ENCODE measurements at places on chromosomes 7 and 10.
A peak's percentile ranks its signal among the peaks of the same experiment; 100 is the strongest.

GRCh38 chr10:1874533-1874932 lies 137.2 kb upstream of the ADARB2 start:
- DNase-seq = no peak

DNA sequence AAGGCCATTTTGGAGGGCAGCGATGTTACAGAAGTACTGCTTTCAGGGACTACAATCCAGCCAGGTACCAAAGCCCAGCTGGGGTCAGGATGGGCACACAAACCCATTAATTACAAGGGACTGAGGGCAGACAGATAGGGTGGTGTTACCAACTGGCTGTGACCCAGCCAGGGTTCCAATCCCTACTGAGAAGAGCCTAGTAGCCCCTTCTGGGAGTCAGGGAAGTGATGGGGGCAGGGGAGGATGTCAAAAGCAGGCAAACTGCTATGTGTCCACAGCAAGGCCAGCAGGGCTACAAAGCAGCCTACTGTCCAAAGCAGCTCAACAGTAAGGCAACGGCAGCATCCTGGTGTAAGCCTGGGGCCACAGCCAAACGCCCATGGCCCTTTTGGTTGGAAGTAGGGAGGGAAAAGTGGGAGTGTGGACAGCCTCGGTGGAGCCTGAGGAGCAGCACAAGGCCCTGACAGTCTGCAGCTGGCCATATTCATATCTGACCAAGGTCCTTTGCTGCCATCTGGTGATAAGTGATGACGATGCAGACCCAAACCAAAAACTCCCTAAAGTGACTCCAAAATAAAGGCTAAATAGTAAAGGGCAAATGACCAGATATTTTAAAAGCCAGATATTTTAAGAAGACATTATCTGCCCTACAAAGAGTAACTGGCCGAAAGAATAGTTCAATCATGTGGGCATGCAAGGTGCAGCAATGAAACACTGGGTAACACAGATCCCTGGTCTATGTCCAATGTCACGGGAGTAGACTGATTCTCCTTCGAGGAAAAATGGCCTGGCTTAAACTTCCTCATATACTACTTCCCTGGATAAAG lies 56.9 kb downstream of the XPNPEP1 start:
- no peak for DNase-seq

GRCh38 chr10:133445751-133446708 lies 7.7 kb upstream of the SCART1 start:
- DNase-seq = no peak

DNA sequence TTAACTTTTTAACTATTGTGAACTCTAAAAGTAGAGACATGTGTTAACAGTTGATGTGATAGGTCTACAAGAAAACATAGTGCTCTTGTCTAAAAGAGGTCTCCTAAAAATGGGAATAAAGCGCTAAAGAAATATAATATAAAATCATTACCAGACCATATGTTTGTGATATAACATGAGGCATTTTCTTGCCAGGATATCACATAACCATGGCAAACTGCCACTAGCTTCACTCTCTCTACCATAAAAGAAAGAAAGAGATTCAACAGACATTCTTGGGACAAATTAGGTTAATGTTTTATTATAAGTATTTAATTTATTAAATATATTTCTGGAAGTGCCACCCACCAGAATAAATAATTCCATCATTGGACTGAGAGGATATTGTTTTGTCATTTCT lies 115.0 kb downstream of the TMEM26 start:
- DNase-seq = no peak

DNA sequence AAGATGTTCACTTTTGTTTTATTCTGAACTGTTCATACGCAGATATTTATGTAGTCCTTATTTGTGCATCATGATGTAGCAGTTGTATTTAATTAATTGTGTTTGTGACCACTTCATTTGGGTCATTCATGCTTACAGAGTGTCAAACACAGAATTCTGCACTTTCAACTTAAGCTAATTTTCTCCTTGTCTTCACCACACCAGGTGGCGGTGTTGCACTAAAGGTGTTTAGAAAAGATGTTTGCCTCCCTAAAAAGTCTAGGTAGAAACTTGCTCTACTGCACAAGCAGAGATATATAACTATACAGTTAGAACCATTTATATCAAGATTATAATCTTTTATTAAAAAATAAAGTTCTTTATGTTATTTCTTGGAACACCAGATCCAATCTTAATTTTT lies 1.3 kb upstream of the TAS2R38 start:
- DNase-seq = no peak

DNA sequence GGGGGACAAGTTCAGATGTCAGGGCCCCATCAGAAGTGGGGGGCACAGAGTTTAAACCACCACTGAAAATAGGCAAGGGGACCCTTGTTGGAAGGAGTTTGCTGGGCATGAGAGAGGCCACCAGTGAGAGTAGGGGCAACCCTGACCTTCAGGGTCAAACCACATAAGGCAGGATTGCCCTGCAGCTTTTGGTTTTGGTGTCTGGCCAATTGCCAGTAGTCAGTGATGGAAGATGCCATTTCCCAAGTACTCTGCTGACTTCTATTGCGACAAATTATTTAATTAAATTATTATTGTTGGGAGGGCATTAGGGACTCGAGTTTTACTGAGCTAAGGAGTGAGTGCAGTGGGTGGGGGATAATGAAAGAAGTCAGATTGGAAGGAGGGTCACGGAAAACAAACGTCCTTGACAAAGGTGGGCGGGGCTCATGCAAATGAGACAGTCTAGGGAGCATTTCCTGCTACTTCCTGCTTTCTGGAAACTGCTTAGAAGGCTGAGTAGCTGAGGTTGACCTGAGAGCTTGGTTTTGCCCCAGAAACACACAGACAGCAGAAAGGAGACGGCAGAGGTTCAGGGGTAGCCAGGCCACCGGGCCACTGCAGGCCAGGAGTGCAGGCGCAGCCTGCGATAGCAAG lies 74.2 kb upstream of the ANLN start:
- DNase-seq = no peak

GRCh38 chr10:89337484-89337883 lies 9.7 kb downstream of the IFIT3 start:
- no peak for DNase-seq

- no peak for DNase-seq
These were observed 106.4 kb upstream of the GJD4 start for GRCh38 chr10:35498693-35499092.

- DNase-seq = no peak
These were observed 348.6 kb upstream of the COBL start for GRCh38 chr7:51665045-51665780.

GRCh38 chr10:88032566-88032965 lies 169.1 kb downstream of the PTEN start:
- no peak for DNase-seq

DNA sequence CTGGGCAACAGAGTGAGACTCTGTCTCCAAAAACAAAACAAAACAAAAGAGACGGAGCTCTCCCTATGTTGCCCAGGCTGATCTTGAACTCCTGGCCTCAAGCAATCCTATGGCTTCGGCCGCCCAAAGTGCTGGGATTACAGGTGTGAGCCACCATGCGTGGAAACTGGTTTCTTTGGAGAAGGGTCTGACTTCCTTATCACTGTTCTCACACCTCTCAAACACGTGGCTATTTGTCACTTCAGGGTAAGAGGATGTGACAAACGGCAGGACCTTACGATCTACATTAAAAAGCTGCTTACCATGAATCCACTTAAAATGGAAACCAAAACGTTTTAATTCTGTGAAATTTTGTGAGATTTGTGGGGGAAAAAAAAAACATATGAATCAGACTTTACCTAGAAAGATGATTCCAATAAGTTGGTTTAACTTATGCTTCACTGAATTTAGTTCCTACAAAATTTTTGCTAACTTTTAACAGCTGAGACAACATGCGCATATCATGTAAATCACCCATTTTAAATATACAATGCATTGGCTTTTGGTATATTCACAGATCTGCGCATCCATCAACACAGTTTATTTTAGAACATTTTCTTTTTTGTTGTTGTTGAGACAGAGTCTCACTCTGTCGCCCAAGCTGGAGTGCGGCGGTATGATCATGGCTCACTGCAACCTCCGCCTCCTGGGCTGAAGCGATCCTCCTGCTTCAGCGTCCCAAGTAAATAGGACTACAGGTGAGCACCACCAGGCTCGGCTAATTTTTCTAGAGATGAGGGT lies 18.7 kb upstream of the FOXK1 start:
- DNase-seq = no peak

DNA sequence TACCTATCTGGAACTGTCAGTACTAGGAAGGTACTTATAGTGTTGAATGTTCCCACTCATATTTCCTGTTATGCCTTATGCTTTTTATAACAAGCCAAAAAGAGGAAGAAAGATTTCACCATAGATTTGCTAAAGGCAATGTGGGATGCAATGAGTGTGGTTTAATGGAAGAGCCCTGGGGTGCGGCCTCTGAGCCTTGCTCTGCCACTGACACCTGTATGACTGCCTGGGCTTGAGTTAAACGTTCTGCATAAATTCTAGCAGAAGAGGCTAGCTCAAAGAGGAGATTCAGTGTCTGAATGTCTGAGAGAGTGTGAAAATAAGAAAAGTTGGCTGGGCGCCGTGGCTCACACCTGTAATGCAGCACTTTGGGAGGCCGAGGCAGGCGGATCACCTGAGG lies 143.8 kb downstream of the TPST1 start:
- no peak for DNase-seq

DNA sequence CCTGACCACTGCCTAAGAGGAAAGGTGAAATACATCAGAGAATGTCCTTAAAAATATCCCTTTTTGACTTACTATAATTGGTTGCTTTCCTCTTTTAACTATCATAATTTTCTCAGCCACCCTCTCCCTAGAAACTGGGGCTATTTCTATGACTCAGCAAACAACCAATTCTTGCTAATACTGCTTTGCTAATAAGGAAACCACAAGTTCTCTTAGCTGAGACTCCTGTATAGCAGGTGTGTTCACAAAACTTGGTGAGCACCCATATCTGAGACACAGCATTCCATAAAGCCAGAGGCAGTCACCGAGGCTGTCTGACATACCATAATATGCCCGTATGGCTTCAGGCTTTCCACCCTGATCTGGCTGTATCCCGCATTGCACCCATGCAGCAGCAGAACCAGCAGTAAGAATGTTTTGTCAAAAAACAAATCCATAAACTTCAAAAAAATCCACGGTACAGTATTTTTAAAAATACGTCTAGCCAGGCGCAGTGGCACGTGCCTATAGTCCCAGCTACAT lies 191.7 kb upstream of the C7orf33 start:
- DNase-seq = no peak

DNA sequence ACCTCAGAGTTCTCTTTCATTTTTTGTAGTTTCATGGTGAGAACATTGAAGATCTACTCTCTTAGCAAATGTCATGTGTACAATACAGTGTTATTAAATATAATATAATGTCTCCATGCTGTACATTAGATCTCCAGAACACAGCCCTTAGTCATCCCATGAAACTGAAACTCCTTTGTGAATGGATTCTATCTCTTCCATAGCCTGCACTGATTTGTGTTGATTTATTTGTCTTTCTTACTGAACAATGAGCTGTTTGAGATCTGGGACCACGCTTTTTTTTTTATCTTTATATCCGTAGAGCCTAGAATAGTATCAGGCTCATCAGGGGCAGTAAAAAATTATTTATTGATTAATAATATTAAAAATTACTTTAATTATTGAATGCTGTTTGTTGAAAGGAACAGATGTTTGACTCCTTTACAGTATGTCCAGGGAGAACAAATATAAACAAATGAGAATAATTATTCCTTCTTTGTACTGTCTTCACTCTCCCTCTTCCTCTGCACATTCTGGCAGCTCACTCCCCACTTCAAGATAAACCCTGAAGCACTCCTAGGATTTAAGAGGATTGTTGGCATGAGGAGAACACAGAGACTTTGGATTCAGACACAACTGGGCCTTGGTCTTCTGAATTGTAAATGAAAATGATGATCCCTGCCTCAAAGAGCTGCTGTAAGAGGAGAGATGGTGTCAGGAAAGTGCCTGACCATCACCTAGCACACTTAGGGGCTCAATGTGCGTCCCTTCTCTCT lies 81.6 kb upstream of the MSRB2 start:
- DNase-seq = no peak

DNA sequence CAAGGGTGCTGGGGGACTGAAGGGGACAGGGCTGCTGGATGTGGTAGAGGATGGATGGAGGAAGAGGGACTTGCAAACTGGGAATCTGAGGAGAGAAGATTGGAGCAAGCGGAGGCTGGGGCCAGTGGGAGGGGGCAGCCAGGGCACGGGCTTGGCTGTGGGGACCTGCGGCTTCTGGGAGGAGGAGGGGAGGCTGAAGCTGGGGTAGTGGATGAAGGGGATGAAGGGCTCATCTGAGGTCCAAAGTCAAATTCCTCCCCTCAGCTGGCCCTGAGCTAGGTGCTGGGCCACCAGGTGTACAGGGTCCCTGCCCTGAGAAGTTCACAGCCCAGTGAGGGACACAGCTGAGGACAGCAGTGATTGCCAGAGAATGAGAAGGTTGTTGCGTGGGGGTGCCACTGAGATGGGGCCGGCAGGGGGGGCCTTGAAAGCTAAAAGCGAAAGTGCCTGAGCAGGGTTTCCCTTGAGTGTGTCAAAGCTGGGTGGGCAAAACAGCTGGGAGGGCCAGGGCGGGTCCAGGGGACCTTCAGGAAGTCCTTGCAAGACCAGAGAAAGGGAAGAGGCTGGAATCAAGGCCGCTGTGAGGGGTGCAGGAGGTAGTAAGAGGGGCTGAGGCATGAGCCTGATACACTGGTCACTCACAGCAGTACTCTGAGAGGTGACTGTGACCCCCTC lies 75.2 kb downstream of the MYL10 start:
- peak; percentile 3 for DNase-seq

- DNase-seq = no peak
These were observed 2.5 kb downstream of the ACTR3B start for GRCh38 chr7:152762056-152762455.

GRCh38 chr10:94279835-94280709 lies 82.7 kb downstream of the NOC3L start:
- peak; percentile 26 for DNase-seq

GRCh38 chr10:68871105-68871711 lies 29.9 kb upstream of the DDX50 start:
- DNase-seq = no peak

- DNase-seq = no peak
These were observed 3.8 kb upstream of the CNTNAP2 start for GRCh38 chr7:146112755-146113154.

- no peak for DNase-seq
These were observed 357.0 kb upstream of the MKI67 start for GRCh38 chr10:128483216-128483615.

GRCh38 chr7:1967512-1968396 lies 265.0 kb downstream of the MAD1L1 start:
- no peak for DNase-seq
